PC-9 (cell line): ENCODE measurements at places on chromosomes 7 and 10. TPM values are rescaled to one million over a fixed set of nuclear protein-coding genes. Genes with fewer than 3 reads are reported as not detected.

GRCh38 chr7:22786290-22786932 lies 36.2 kb downstream of the TOMM7 start:
- no peak for DNase-seq

DNA sequence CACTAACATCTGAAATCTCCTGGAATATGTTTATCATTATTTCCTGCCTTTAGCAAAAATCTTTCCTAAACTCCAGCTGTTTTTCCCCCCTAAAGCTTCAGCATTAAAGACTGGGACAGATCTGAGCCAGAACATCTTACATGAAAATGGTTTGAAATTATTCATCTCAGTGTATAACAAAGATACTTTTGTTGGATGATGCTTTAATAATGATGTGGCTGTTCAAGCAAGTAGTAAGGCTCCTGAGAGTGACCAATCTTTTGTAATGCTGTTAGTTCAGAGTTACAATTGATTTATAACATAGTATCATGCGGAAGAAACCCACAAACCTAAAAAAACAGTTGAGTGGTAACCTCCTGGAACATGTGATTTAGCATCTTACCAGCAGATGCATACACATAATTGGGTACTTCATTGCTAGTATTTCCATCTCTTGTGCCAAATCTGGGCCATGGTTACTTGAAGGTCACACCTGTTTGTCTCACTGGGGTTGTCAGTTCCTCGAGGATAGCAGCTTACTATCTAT lies 1.5 kb downstream of the BZW2 start:
- DNase-seq, result no peak

GRCh38 chr7:20112696-20113095 lies 104.5 kb downstream of the MACC1 start:
- no peak for DNase-seq

DNA sequence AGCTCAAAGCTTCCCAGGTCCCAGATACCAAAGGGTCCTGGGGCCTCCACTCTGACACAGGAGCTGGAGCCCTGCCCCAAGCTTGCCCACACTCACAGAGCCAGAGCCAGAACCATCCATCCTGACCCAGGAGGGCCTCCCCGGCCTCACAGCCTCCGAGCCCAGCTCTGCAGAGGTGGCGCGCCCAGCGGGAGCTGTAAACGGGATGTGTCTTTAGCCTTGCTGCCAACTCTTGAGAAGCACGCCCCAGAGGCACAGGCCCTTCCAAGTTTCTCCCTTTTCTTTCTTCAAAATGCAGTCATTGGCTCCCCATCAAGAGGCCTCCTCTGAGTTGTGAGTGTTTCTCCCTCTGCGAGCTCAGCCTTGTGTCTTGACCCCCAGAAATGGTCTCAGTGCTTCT lies 75.0 kb downstream of the PDGFA start:
- DNase-seq, result no peak

DNA sequence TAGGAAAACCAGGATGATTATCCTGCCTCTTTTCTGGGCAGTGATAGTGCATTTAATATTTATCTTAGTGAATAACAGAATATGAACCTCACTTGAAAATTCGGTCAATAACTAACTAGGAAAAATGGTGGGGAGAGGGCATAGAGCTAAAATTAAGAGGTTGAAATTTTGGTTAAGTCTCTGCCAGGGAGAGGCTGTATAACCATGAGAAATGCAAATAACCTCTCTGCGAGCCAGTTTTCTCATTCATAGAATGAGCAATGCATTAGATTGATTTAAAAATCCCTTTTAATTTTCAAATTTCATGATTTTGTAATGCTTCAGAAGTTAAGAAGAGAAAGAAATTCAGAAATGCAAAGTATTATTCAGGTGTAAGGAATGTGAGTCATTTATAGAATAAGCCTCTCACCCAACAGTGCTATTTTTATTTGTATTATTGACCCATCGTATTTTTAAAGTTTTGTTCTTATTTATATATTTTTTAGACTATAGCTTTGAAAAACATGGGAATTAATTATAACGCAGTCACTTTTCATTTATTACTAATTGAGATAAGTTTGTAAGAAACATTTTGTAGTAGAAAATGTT lies 104.7 kb downstream of the PHF14 start:
- no peak for DNase-seq

DNA sequence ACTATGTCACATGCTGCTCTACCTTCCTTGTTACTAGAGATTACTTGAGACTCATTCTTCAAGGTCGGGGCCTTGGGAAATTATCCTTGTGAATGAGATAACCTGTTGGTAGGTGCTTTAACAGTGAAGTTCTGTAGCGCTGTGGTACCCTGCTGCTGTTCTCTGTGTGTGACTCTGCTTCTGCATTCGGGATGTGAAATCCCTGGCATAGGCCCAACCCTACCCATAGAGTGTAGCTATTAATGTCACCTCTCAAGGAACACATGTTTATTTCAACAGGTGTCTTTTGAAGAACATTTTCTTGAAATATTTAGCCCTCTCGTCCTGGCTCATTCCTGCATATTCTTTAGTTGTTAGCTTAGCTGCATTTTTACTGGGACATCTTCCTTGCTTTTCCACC lies 41.8 kb upstream of the TMEM236 start:
- no peak for DNase-seq

- no peak for DNase-seq
Observed at GRCh38 chr10:78703593-78703992, 365.2 kb upstream of the ZMIZ1 start.

DNA sequence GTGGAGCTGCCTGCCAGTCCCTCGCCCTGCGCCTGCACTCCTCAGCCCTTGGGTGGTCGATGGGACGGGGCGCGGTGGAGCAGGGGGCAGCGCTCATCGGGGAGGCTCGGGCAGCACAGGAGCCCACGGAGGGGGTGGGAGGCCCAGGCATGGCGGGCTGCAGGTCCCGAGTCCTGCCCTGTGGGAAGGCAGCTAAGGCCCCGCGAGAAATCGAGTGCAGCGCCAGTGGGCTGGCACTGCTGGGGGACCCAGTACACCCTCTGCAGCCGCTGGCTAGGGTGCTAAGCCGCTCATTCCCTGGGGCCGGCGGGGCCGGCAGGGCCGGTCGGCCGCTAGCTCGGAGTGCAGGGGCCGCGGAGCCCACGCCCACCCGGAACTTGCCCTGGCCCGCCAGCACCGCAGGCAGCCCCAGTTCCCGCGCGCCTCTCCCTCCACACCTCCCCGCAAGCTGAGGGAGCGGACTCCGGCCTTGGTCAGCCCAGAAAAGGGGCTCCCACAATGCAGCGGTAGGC lies 565.9 kb upstream of the NRG3 start:
- DNase-seq, result no peak

DNA sequence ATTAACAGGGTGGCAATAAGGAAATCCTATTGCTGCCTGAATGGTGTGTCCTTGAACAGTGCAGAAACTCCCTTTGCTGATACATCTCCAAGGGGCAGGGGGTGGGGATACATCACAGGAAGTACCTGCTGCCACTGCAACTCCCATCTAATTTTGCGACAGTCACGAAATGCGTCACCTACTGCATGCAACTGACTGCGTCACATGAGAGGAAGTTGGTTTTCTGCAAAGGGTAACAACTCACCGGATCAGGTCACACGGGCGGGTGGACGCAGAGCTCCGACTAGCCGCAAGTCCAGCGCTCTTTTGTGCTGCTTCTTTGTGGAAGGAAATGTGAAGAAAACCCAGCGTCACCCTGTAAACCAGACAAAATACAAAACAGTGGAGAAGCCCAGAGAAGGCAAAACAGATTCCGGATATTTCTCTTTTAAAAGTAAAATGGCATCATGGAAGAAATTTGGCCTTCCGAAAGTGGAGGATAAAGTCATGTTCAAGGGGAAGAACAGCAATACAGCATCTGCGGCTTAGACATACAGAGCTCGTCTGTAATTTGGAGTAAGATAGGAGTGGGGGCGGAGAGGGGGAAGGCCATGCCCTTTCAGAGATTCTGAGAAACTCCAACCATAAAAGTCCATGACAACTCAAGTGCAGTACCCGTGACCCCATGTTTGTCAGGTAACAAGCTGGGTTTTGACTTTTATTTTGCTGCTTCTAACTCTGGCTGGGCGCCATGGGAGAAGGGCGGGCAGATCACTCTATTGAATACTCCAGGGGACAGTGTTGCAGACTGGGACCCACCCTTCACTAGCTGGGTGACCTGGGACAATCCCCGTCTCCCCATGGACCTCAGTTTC lies 32.3 kb upstream of the PLEKHS1 start:
- no peak for DNase-seq

GRCh38 chr10:110813743-110814472 lies 57.8 kb upstream of the PDCD4 start:
- DNase-seq, result no peak

- DNase-seq, result no peak
Observed at GRCh38 chr10:29751684-29752083, 116.9 kb upstream of the SVIL start.

GRCh38 chr7:149125189-149125862 lies 798 bp downstream of the ZNF425 start:
- DNase-seq, result no peak

DNA sequence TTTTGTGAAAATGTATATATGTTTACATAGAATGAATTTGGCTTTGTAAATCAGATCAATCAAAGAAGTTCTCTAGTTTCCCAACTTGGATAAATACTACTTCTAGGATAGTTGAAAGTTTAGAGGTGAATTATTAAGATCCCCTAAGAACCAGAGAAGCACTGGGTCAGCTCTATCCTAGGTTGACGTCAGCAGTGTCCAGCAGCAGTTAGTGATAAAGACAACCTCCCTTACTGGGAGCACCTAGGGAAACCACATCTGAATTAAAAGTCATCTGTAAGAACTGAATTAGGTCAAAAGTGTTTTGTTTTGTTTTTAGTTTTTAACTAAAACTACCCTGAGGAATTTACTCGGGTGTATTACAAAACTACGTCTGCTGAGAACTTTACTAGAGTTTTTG lies 178.0 kb downstream of the POLR1F start:
- DNase-seq, result peak; percentile 11

DNA sequence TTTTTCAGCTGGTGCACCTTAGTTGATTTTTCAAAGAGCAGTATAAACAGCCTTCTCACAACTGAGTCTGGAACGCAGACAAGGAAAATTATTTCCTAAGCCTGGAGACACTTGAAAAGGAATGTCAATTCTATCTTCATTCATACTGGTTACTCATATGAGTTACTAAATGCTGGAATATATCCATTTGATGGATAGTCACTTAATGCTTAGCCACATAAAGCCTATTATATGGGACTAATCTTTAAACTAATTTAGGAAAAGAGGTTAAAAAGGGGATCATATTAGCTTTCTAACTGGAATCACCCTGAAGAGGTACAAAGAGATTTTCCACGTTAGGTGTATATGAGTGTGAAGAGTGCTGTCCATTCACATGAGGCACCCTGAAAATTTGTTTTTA lies 1.7 kb upstream of the HOXA4 start:
- no peak for DNase-seq

GRCh38 chr7:45078125-45078681 lies 10.6 kb downstream of the NACAD start:
- DNase-seq, result no peak

DNA sequence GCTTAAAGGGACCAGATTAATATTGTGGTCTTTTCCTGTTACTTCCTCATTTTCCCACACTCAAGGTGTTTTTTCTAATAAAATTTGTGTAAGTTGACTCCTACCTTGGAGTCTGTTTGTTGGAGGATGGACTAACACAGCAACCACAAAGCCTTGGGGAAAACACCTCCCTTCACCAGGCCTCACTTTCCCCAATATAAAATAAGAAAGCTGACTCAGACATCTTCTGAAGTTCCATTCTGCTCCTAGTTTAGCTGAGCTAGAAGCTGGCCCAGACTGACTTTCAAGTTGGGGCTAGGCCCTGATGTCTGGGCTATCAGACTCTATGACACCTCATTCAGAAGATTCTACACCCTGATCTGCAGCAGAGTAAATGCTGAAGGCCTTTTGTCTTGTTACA lies 73.0 kb upstream of the ADRB1 start:
- no peak for DNase-seq

DNA sequence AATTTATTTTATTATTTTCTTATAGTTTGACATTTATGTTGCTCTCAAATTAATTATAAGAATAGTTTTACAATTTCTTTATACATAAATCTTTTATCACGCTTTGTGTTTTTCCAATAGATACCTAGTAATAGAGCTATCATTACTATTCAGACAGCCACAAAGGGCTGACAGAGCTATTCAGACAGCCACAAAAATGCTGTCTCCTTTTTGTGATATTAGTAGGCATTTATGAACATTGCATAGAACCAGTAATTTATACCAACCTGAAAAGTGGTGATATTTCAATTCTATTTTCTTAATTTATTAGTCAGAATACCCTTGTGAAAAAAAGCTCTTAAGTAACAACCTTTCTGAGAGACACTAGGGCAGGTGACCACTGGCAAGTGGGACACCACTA lies 34.2 kb upstream of the IGFBP3 start:
- no peak for DNase-seq

- peak; percentile 43 for DNase-seq
Observed at GRCh38 chr7:75842836-75843446, 29.3 kb upstream of the CCL24 start.

DNA sequence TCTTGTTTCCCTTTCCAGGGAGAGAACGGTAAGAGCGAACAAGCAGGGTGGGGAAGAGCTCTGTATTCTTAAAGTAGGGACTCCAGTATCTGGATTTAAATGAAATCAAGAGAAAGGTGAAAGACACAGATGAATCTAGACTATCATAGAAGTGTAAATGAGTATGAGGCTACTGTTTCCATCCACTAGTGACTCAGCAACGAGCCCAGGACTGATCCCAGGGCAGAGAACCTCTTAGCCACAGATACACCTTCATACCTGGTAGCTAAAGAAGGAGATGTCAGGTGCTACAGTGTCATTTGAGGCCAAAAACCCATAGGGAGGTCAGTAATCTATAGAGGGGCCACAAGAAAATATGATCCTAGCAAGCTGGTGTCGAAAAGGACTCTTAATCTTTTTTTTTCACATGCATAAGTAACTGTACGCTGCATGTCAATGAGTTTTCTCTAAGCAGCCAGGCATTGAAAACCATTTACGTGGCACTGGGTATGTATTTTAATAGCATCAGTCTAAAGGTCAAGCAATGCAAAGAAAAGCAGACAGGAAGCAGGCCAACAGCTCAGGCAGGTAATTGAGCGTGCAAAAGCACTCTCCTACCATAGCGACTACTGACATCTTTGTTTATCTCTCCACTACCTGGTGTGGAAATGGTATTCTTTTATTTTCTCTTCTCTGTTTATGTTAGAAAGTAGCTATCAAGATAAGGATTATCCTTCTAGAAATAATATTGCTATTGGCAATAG lies 91.5 kb upstream of the EGR2 start:
- no peak for DNase-seq

Gene DNAAF5
- total RNA-seq, result 63.2 and 78.9 TPM in 2 replicates

Gene SSC4D
- total RNA-seq, result 3.5 and 3.9 TPM in 2 replicates

Gene RBP3
- total RNA-seq, result not detected in 2 replicates

Gene GPR37
- total RNA-seq, result 1.8 and 1.9 TPM in 2 replicates

Gene PLXNA4
- total RNA-seq, result 0.73 and 1.0 TPM in 2 replicates

Gene PAOX
- 5.7 and 9.5 TPM in 2 replicates for total RNA-seq

Gene C10orf105
- total RNA-seq, result not detected in 2 replicates

Gene CAV2
- total RNA-seq, result 260 and 296 TPM in 2 replicates

Gene ELFN1
- total RNA-seq, result 0.09 and 0.13 TPM in 2 replicates

Gene UNCX
- total RNA-seq, result not detected in 2 replicates
